ENCODE measurements at places on chromosomes 16 and 17.

GRCh38 chr17:28743243-28744103 is at the start of gene TRAF4:
Gene TRAF4, plus strand, starts transcription at chr17:28744011. Its CDS starts 102 bp downstream, at chr17:28744113.
- peak; percentile 73 for DNase-seq

DNA sequence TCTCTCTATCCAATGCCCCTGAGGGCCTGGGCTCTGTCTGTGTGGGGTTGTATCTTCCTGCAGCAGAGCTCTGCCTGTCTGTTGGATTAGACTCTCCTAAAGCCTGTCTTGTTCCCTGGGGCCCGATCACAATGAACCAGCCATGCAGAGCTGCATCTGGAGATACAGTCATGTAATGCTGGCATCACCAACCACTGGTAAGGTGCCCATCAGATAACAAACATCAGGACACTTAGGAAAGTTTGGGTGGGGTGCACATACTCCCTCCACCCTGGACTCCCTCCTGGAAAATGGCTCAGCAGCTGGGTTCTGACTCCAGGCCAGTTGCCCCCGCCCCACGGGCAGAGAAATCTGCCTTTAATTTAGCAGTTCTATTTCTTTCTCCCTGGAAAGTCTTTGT is 61.3 kb upstream of the BRD7 start:
- DNase-seq = no peak

DNA sequence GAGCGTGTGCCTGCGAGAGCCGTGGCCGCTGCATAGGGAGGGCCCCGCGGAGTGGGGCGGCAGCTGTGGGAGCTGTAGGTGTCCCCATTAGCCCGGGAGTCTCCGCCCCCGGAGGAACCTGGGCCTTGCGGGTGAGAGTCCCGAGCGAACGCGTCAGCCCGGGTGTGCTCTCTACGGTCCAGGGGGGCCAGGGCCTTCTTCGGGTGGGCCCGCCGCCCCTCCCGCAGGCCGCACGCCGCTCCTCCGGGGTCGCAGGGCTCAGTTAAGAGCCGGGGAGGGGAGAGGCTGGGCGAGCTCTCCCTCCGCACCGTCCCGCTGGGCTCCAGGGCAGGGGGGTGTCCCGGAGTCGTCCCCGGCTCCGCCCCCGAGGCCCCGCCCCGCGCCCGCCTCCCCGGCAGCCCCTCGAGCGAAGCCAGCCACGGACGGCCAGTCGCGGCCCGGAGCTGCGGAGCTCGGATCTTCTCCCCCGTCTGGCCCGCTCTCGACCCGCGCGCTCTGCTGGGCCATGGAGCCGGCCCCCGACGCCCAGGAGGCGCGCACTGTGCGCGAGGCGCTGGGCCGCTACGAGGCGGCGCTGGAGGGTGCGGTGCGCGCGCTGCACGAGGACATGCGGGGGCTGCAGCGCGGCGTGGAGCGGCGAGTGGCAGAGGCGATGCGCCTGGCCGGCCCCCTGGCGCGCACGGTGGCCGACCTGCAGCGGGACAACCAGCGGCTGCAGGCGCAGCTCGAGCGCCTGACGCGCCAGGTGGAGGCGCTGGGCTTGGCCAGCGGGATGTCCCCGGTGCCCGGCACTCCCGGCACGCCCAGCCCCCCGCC is at the start of gene SMTNL2:
SMTNL2 (plus strand) TSS at position 429 of the 816 bp plus-strand sequence; CDS start at position 506, 77 bp downstream.
- no peak for DNase-seq

- no peak for DNase-seq
Measured at GRCh38 chr17:72426948-72427760, 306.3 kb downstream of the SOX9 start.

- DNase-seq = no peak
Measured at GRCh38 chr16:47377154-47377553, 83.7 kb downstream of the ITFG1 start.

- no peak for DNase-seq
Measured at GRCh38 chr16:58019866-58020538, 5.6 kb upstream of the MMP15 start.
